CD4-positive, alpha-beta T cell treated with Interleukin-1 beta for 1 hour (primary cell): ENCODE measurements at places on chromosomes 7 and 10.

DNA sequence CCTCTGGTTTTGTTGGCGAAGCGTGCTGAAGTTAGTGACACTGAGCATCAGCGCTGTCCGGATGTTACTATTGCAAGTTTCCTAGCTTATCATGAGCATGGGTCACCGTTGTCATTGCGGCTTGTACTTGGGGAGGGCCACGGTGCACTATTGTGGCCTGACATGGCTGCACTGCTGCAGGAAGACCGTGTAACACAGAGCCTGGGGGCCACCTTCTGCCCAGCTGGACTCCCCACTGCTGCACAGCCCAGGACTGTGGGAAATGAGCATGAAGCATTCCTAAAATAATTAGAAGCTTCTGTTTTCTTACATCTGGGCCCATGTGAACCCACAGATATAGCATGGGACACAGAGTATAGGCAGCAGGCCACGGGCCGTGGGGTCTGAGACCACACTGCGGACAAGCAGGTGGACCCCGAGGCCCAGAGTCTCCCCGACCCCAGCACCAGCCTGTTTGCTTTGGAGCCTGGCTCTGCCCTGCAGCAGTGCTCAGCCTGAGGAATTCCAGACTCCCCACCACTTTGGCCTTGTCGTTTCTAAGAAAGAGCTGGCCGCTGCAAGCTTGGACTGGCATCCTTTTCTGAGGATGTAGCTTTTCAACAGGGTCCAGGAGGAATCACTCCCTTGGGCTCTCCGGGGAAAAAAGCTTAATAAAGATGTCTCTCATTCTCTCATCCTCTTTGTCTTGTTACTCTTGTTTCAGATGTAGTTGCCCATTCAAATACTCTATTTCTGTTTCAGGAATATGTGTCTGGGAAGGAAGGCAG, 179.2 kb downstream of the CCDC3 start:
- DNase-seq, result no peak

DNA sequence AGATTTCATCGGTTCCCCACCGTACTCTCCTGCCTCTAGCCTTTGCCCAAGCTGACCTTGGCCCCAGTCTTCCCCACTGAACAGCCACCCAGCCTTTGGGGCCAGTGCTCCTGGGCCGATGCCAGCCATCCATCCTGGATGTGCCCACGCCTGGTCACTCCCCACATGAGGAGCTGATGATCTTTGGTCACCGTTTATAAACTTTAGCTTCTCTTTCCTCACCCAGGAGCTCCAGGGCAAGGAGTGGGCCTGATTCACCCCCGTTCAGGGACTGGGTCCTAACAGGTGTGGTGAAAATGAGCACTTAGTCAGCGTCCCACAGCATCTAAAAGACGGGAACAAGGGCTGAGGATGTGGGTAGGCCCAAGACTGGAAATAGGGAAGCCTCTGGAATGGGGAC, 22.9 kb downstream of the GTF2IRD1 start:
- DNase-seq, result no peak

- DNase-seq, result no peak
Observed at GRCh38 chr10:74916283-74916682, 89.9 kb downstream of the KAT6B start.

DNA sequence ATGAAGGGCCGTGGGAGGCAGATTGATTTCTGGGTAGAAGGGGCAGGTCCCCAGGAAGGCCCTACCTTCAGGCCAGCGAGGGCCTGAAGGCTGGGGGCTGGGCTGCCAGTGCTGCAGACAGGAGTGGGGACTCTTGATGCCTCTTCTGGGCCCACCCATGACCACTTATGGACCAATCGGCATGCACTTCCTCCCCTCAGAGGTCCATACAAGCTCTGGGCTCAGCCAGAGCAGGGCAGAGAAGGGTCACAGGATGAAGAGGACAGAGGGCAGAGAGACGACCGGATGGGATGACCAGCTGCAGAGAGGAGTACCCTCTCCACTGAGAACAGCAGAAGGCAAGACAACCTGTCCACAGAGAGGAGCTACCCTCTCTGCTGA, 120.1 kb downstream of the DYNC2I1 start:
- no peak for DNase-seq

DNA sequence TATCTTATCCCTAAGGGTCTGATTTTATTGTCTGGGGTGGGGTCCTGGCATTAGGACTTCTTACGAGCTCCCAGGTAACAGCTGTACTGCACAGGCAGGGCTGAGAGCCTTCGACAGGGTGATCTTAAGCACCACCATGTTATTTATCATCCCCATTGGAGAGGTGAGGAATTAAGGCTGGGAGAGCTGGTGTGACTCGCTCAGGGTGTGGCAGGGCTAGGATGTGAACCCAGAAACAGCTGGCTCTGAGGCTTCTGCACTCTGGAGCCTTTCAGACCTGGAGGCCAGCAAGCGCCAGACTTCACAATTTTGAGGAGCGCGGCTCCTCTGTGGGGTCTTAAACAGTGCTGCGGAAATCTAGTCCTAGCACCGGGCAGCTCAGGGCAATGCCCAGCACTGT, 27.4 kb upstream of the NDST2 start:
- DNase-seq, result no peak

DNA sequence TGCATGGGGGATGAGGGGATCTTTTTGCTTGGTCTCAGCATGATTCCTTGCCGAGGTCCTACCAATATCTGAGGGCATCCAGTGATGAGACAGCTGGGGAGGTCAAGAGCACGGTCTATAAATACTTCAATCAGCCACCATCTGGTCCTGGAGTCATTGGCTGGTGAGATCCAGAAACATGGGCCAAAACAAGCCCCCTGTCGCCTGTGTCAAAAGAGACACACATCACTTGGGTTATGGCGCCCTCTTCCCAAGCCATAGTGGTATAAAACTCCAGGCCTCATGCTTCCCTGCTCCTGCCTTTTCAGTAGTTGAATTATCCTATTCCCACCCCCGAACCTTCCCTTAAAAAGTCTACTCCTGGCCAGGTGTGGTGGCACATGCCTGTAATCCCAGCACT, 60.9 kb downstream of the SLC35B4 start:
- DNase-seq, result no peak

- DNase-seq, result no peak
Observed at GRCh38 chr7:140923358-140924006, 1.2 kb downstream of the BRAF start.

GRCh38 chr10:44911951-44912350, 814 bp downstream of the TMEM72 start:
- no peak for DNase-seq

DNA sequence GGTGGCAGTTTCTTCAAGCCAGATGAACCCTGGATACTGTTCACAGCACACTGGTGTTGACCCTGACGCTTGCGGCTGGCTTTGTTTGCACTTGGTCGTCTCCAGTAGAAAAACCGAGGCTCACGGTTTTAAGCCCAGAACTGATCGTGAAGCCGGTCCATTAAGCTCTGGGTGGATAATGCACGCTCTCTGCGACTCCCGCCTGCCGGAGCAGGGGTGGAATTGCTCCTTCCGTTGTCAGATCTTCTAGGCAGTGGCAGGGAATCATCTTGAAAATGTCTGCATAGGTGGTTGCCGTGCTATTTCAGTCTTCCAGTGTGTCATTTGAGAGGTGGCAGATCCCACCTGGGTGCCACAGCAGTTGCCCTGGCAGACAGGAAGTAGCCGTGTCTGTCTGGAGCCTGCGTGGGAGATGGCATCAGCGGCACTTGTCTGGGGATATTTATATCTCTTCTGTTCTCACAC, 35.9 kb upstream of the AP5Z1 start:
- peak; percentile 33 for DNase-seq

DNA sequence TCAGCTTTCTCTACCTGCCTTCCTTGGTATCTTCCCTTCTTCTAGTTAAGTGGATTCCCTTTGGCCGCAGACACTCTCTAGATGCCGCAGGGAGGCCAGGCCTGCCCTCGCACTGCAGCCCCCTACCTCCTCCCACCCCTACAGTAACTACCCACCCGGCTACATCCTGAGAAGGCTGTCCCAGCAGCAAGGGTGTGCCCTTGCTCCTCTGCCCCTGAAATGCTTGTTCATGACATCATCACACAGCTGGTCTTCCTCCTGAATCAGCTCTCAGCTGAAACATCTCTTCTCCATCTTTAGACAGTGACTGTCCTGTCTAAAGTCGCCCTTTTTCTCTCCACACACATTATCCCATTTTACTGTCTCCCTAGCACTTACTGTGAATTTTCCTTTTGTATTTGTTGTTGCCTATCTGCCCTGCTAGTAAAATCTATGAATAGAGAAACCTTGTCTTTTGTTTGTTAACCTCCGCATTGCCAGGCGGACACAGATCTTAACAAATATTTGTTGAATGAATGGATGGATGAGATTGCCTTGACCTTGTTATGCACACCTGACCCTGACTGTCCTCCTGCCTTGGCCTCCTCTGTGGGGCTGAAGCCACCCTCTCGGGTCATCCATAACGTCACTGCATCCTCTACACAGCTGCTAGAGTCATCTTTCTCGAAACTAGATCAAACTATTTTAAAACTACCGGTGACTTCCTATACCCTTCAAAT, 108.9 kb upstream of the GATA3 start:
- no peak for DNase-seq

- DNase-seq, result no peak
Observed at GRCh38 chr10:51602326-51602725, 97.1 kb downstream of the CSTF2T start.

- DNase-seq, result peak; percentile 63
Observed at GRCh38 chr10:113987805-113988204, 55.9 kb upstream of the ADRB1 start.

GRCh38 chr10:100732241-100732596, 13.2 kb upstream of the PAX2 start:
- DNase-seq, result no peak

- no peak for DNase-seq
Observed at GRCh38 chr7:155773531-155773930, 38.7 kb downstream of the SHH start.

DNA sequence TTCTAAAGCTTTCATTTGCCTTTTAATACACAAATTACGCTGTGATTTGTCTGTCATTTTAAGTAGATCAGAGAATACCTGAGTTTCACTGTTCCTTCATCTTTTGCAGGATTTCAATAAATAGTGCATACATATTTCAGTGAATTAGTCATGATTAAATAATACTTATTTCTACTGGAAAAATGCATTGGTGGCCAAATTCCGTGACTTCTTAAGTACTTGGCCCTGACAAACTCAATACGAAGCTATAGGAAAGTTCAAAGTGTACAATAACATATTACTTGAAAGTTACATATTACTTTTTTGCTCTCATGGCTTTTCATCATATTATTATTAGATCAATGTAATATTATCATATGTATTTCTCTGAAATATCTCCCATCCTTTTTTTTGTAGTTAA, 16.1 kb upstream of the PLXDC2 start:
- no peak for DNase-seq

DNA sequence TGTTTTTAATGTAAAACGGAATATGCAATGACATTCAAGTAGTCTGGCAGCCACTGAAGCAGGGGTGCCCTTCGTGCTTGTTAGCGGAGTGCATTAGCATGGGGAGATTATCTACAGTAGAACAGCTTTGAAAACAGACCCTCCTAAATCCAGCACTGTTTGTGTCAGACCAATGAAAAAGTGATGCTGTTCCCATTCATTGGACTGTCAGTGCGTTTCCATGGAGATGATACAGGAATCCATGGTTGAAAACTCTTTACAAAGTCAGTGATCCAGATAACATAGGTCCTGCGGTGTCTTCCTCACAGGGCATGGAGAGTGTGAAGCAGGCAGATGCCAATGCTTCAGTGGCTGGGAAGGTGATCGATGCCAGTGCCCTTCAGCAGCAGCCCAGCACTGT, 73.6 kb downstream of the ITGB8 start:
- DNase-seq, result no peak

- DNase-seq, result no peak
Observed at GRCh38 chr10:105797234-105797890, 1156.3 kb downstream of the SORCS3 start.

GRCh38 chr7:100122067-100122466, 2.6 kb downstream of the CNPY4 start:
- DNase-seq, result no peak

- no peak for DNase-seq
Observed at GRCh38 chr10:60820093-60820754, 41.9 kb downstream of the CDK1 start.

DNA sequence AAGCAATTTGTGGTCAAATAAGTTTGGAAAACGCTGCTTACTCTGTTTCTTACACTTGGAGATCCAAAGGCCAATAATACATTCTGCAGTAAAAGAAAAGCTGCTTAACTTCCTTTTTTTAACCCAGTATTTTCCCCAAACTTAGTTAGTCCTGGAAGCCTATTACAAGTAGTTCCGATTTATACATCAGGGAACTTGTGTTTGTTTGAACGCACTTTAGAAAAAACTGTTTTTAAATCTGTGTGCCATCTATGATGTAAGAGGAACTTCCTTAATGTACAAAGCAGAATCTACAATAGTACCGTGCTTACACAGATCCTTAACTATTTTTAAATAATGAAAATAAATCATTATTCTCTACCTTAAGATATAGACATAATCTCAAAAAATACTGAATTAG, 23.0 kb downstream of the SFR1 start:
- no peak for DNase-seq

DNA sequence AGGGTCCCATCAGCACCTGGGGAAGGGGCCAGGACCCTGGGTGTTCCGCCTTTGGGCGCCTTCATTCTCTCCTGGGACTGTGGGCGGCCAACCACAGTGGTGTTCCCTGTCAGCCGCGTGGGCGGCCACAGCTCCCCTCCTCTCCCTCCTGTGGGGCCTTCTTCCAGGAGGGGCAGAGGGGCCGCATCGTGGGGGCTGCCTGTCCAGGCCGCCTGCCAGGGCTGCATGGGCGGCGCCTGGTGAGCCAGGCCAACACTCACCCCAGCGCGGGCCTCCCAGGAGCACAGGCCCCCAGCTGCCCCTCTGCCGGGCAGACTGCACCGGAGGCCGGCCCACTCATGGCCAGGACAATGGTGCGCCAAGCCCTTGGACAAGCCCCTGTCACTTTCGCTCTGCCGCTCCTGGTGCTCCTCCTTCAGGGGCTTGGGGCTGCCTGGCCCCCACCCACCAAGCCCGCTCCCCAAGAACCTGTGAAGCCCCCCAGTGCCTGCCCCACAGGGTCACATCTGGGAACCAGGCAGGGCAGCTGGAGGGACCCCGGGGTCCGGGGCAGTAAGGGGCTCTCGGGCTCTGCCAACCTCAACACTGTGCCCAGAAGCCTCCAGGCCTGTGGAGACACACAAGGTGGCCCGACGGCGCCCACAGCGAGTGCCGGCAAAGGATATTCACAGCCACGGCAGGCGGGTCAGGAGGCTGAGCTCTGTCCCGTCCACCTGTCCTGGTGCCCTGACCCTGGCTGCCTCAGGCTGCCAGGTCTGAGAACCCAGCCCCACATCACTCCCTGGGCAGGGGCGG, 42.8 kb downstream of the AP5Z1 start:
- DNase-seq, result no peak

- DNase-seq, result no peak
Observed at GRCh38 chr7:100670074-100670473, 3.5 kb upstream of the GNB2 start.
